ENCODE measurements at places on chromosomes 2 and 18. TPM values are rescaled to one million over a fixed set of nuclear protein-coding genes. Genes with fewer than 3 reads are reported as not detected.

The FHL2 gene
- 148 TPM for total RNA-seq

The CERKL gene
- total RNA-seq: under 0.01 TPM

The IMPACT gene
- total RNA-seq: 25.2 TPM

The TMEM17 gene
- 2.0 TPM for total RNA-seq

The PSMA8 gene
- not detected for total RNA-seq

The CROCC2 gene
- not detected for total RNA-seq

The SERPINB4 gene
- not detected for total RNA-seq

The CNGA3 gene
- not detected for total RNA-seq

The ALK gene
- total RNA-seq: under 0.01 TPM

The TBR1 gene
- total RNA-seq: not detected

The L3MBTL4 gene
- total RNA-seq: 0.44 TPM

The ACTG2 gene
- 2.9 TPM for total RNA-seq

The CD302 gene
- 7.1 TPM for total RNA-seq

The AGXT gene
- under 0.01 TPM for total RNA-seq

The SLC23A3 gene
- total RNA-seq: 2.5 TPM

The ACTR1B gene
- total RNA-seq: 93.2 TPM

The ILKAP gene
- total RNA-seq: 22.8 TPM

The STAT4 gene
- 0.55 TPM for total RNA-seq

The DLX1 gene
- not detected for total RNA-seq

The SNORC gene
- total RNA-seq: 1.2 TPM

The TSHZ1 gene
- 6.6 TPM for total RNA-seq

The HNMT gene
- 61.4 TPM for total RNA-seq
